Peyer's patch (tissue), 4 donors: ENCODE measurements at places on chromosomes 5 and 9. TPM values are rescaled to one million over a fixed set of nuclear protein-coding genes. Genes with fewer than 3 reads are reported as not detected.

DNA sequence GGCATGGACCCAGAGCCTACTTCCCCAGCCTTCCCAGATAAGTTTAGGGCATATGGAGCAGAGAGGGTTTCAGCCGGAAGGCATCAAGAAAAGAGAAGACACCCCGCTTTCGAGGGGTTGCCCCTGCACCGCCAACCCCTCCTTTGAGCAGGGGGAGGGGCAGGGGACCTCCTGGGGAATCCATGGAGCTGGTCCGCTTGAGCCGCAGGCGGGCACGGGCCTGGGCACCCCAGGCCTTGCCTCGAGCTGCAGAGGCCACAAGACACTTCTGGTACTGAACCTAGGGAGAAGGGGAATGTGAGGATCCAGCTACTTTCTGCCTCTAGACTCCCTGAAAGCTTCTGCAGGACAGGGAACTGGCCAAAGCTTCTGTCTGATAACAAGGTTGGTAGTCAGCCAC, 1.3 kb upstream of the SRA1 start:
- no peak overlapping the region for H3K4me3 ChIP-seq
- no peaks in the 10 kb centered on the region for H3K27me3 ChIP-seq
- H3K36me3 ChIP-seq = peaks cover 16% of the 10 kb centered on the region
- peaks cover 23% of the 10 kb centered on the region for H3K4me1 ChIP-seq
- H3K27ac ChIP-seq = no peak overlapping the region

DNA sequence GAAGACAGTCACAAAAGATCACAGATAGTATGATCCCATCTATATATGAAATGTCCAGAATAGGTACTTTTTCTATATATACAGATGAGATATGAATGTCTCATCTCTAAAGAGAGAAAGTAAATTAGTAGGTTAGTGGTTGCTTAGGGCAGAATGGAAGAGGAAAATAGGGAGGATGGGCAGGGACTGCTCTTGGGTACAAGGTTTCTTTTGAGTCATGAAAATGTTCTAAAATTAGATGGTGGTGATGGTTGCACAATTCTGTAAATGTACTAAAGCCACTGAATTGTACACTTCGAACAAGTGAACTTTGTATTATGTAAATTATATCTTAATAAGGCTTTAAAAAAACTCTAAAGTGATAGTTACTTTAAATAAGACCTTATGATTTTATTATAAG, 59.6 kb upstream of the GRAMD2B start:
- H3K36me3 ChIP-seq = no peaks in the 10 kb centered on the region
- no peak for DNase-seq
- H3K4me3 ChIP-seq = no peak overlapping the region
- H3K27ac ChIP-seq = peak overlapping the region; percentile 53

GRCh38 chr5:170722316-170722715, 61.2 kb upstream of the GABRP start:
- H3K36me3 ChIP-seq = no peaks in the 10 kb centered on the region
- H3K27ac ChIP-seq = no peak overlapping the region
- no peaks in the 10 kb centered on the region for H3K4me1 ChIP-seq
- no peak overlapping the region for H3K4me3 ChIP-seq
- no peak for DNase-seq

DNA sequence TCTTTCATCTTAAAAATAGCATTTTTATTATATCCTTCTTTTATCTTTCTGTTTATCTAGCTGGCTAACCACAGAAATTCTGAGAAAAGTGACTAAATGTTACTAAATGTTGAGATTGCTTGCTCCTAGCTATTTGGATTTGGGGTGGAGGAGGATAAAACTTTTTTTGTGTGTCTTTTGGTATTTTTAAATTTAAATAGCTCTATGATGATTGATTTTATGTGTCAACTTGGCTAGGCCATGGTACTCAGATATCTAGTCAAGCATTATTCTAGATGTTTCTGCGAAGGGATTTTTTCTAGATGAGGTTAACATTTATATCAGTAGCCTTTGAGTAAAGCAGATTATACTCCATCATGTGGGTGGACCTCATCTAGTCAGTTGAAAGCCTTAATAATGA, 75.0 kb downstream of the GCNT1 start:
- H3K4me1 ChIP-seq = no peaks in the 10 kb centered on the region
- no peaks in the 10 kb centered on the region for H3K27me3 ChIP-seq
- H3K27ac ChIP-seq = no peak overlapping the region
- no peak for DNase-seq
- no peak overlapping the region for H3K4me3 ChIP-seq

DNA sequence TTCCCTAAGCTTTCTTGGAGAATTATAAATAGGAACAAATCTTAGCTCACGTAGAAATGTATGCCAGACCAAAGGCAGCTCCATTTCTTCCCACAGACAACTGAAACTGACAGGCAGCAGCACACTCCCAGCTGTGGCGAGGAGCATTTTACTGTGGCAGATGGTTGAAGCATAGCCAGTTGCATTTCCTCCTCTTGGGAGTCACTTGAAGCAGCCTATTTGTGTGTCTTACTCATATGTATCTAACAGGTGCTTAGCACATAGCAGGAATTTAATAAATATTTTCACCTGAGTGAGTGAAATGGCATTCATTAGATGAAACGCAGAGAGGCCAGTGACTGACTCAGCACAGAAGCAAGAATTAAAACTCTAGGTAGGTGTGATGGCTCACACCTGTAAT, 12.3 kb upstream of the MTMR12 start:
- DNase-seq = no peak
- H3K4me1 ChIP-seq = no peaks in the 10 kb centered on the region
- no peak overlapping the region for H3K27ac ChIP-seq

- DNase-seq = peak; percentile 93
- H3K27me3 ChIP-seq = no peaks in the 10 kb centered on the region
- H3K36me3 ChIP-seq = no peaks in the 10 kb centered on the region
Measured at GRCh38 chr5:108727651-108728565, 19.8 kb upstream of the FER start.

- H3K36me3 ChIP-seq = no peaks in the 10 kb centered on the region
- H3K4me3 ChIP-seq = no peak overlapping the region
Measured at GRCh38 chr5:149030392-149030791, 32.5 kb downstream of the SH3TC2 start.

- H3K4me1 ChIP-seq = no peaks in the 10 kb centered on the region
- no peak overlapping the region for H3K4me3 ChIP-seq
- no peak overlapping the region for H3K27ac ChIP-seq
- DNase-seq = no peak
Measured at GRCh38 chr9:19769213-19769612, 19.6 kb downstream of the SLC24A2 start.

- no peak overlapping the region for H3K4me3 ChIP-seq
- H3K4me1 ChIP-seq = no peaks in the 10 kb centered on the region
- H3K27me3 ChIP-seq = no peaks in the 10 kb centered on the region
- H3K27ac ChIP-seq = no peak overlapping the region
- DNase-seq = no peak
Measured at GRCh38 chr5:154577416-154577815, 99.4 kb upstream of the HAND1 start.

GRCh38 chr9:129138144-129138462, 26.9 kb downstream of the PTPA start:
- no peaks in the 10 kb centered on the region for H3K36me3 ChIP-seq
- peaks cover 29% of the 10 kb centered on the region for H3K4me1 ChIP-seq
- H3K27ac ChIP-seq = peak overlapping the region; percentile 96
- H3K27me3 ChIP-seq = no peaks in the 10 kb centered on the region

GRCh38 chr9:89079391-89079790, 88.1 kb downstream of the S1PR3 start:
- no peaks in the 10 kb centered on the region for H3K4me1 ChIP-seq
- DNase-seq = no peak
- H3K4me3 ChIP-seq = no peak overlapping the region
- no peaks in the 10 kb centered on the region for H3K27me3 ChIP-seq
- H3K36me3 ChIP-seq = no peaks in the 10 kb centered on the region

DNA sequence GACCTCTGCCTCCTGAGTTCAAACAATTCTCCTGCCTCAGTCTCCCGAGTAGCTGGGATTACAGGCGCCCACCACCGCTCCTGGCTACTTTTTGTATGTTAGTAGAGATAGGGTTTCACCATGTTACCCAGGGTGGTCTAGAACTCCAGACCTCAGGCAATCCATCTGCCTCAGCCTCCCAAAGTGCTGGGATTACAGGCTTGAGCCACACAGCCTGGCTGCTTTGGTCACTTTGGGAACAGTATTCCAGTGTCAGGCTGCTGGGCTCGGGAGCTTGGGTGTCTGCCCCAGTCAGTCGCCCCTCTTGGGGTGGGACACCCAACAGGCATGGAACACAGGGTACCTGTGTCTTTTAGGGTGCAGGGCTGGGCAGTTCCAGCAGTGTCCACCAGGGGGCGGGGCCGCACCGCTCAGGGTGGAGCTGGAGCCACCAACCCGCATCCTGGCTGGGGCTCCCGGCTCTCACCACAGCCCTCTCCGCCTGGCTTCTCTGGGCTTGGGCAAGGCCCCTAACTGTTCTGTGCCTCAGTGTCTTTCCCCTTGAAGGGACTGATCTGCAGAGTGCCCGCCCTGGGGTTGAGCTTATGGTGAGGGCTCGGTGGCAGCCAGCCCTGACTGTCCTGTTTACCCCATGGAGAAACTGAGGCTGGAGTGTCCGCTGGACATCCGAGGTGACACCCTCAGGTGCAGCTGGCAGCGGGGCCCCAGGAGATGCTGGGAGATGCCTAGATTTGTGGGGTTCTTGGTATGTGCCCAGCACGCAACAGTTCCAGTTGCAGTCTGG, 6.4 kb upstream of the RNU6ATAC start:
- no peak for DNase-seq
- H3K4me1 ChIP-seq = peaks cover 5% of the 10 kb centered on the region
- no peak overlapping the region for H3K4me3 ChIP-seq
- no peak overlapping the region for H3K27ac ChIP-seq

The WDR38 gene
- not detected for total RNA-seq

The MSMP gene
- total RNA-seq = not detected

The NMUR2 gene
- not detected for total RNA-seq

The GFPT2 gene
- total RNA-seq = 20.8 TPM

The F2RL1 gene
- 70.5 TPM for total RNA-seq

The SPINK4 gene
- total RNA-seq = 639 TPM

The PCDHA13 gene
- not detected for total RNA-seq

The KIAA1191 gene
- total RNA-seq = 96.5 TPM

The FGF10 gene
- 5.0 TPM for total RNA-seq
